A172 (cell line): ENCODE measurements at places on chromosomes 2 and 18.

DNA sequence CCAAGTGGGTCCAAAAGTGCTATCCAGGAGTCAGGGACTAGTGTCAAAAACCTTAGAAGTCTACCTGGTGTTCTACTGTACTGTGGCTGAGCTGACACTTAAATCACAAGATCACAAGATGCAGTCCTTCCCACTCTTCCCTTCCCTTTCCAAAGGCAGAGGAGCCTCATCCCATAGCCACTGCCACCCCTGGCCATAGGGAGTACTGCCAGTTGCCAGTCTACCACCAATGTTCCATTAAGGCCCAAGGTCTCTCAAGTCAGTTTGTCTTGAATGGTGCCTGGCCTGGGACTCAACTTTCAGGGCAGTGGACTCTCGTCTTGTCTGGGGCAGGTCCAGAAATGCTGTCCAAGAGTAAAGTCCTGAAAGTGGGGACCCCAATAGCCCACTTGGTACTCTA, 585.6 kb downstream of the NUP35 start:
- DNase-seq: no peak

- no peak for DNase-seq
Measured at GRCh38 chr2:15991231-15991630, 50.9 kb downstream of the MYCN start.

GRCh38 chr2:6917071-6917760, at the start of gene RNF144A:
Gene RNF144A (plus strand): TSS chr2:6917412. CDS start chr2:6996927, 79,515 bp downstream.
- peak; percentile 6 for DNase-seq

GRCh38 chr2:70340761-70341476, 39.1 kb upstream of the FAM136A start:
- DNase-seq: peak; percentile 73

- DNase-seq: no peak
Measured at GRCh38 chr2:176370467-176371171, 101.4 kb downstream of the MTX2 start.

DNA sequence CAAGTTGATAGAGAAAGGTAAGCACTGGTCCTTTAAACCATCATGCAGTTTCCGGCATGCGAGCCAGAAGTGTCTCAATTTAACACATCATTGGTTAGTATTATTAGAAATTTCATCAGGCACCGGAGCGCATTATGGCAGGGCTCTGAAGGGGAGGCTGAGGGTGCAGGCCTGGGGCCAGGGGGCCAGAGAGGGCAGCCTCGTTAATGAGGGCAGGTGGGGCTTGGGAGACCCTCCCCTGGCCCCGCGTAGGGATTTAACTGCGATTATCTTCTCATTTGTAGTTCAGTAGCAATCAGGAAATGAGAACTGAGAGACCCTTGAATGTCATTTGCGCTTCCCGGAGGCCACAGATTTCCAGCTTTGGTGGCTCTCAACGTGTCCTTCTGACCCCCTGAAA, 246.4 kb downstream of the KLHL29 start:
- no peak for DNase-seq

GRCh38 chr2:16102976-16103380, 162.6 kb downstream of the MYCN start:
- DNase-seq: no peak
